NCI-H446 (cell line): ENCODE measurements at places on chromosomes 1 and 21.
A peak's percentile ranks its signal among the peaks of the same experiment; 100 is the strongest.

- DNase-seq, result no peak
Observed at GRCh38 chr1:117104986-117105385, 16.6 kb downstream of the TRIM45 start.

DNA sequence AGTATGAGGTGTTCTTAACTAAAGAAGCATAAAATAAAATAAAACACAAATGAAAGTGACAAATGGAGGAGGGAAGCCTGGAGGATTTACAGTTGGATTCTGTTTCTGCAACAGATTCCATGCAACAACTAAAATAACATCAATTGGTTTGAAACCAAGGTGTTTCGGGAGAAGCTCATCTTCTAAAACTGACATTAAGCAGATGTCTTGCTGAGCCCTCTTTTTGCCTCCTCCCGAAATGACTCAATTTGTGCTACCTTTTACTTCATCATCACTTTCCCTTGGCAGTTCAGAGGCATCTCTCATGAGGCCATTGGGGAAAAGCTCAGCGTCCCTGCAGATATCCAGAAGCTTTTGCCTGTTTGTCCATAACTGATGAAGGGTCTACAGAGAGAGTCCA, 121.6 kb upstream of the ADAR start:
- DNase-seq, result no peak

- DNase-seq, result no peak
Observed at GRCh38 chr1:12496154-12496961, 121.7 kb downstream of the DHRS3 start.

GRCh38 chr1:220772846-220773245, 13.9 kb upstream of the MTARC1 start:
- no peak for DNase-seq

DNA sequence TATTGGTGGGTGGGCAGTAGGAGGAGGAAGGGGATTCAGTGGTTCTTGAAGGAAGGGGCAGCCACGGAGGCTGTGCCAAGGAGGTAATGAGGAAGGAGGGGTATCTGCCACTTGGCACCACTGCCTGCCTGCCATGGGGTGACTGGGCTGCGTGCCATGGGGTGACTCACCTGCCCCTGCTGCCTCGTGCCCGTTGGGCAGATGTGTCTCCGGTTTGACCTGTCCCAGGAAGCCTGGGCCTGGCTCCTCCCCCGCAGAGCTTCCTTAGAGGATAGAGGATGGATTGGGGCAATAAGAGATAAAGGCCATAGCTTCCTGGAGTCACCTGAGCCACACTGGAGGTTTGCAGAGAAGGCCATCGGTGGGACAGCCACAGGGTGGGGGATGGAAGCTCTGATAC, 1.7 kb downstream of the PADI3 start:
- no peak for DNase-seq

- DNase-seq, result peak; percentile 46
Observed at GRCh38 chr1:107936498-107937481, 28.2 kb downstream of the VAV3 start.

DNA sequence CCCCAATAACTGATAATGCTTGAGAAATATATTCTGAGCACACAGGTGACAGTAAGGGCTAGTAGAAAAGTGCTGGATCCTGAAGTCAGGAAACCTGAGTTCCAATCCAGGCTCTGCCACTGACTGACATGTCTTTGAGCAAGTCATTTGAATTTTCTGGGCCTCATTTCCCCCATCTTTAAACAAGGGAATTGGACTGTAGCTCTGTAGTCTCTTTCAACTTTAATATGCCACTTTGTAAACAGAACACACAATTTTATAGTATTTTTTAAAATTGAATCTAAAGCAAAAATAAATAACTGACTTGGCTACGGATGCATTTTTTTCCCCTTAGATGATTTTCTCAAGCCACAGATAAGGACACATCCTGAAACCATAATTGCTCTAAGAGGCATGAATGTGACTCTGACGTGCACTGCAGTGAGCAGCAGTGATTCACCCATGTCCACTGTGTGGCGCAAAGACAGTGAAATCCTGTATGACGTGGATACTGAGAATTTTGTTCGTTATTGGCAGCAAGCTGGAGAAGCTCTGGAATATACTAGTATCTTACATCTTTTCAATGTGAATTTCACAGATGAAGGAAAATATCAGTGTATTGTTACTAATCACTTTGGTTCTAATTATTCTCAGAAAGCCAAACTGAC, 37.0 kb downstream of the LRIG2 start:
- no peak for DNase-seq

DNA sequence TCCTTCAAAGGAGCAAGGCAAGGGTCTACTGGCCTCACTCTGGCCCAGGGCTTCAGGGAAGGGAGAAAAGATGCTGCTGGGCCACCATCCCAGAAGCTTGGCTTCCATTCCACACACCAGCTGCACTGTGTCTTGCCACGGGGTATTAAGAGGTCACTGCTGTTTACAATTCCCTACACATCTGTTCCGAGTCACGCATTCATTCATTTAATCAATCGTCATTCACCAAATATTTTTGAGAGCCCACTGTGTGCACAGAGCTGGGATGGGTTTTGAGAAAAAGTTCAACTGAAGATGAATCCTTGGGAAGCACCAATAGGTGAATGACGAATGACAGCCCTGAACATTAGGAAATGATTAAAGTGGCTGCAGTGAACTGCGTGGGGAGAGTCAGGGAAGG, 101.7 kb downstream of the NAV1 start:
- no peak for DNase-seq

GRCh38 chr1:47813970-47814369, 183.2 kb downstream of the TRABD2B start:
- no peak for DNase-seq

DNA sequence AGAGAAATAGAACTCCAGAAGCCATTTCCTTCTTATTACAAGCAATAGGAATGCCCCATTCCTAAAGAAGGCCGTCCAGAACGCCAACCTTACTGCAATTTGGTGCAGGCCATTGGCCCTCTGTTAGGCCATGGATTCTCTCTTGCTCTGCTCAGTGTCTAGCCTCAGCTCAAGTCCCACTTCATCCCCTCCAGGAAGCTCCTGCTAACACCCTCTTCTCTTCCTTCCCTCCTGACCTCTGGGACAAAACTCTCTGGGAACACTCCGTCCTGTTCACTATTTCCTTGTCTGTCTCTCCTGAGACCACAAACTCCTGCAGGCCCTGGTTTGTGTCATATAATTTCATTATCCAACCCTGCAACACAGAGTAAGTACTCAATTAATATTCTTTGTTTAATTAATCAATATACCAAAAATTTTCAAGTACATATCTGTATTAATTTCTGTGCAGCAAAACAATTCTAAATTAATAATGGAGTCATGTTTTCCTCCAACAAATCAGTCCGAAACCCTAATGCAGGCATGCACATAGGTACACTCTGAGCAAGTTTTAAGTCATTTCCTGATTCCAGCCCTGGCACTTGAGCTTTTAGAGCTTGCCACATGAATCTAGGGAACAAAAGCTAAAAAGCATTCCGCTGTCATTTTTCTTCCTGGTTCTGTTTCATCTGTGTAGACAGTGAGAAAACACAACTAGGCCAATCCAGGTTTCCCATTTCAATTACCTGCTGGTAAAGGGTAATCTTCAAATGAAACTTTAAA, 245.3 kb downstream of the SETD4 start:
- DNase-seq, result no peak

GRCh38 chr1:228894442-228894989, 159.2 kb downstream of the RHOU start:
- DNase-seq, result no peak

GRCh38 chr21:45873418-45873817, 108.2 kb upstream of the COL6A1 start:
- no peak for DNase-seq

DNA sequence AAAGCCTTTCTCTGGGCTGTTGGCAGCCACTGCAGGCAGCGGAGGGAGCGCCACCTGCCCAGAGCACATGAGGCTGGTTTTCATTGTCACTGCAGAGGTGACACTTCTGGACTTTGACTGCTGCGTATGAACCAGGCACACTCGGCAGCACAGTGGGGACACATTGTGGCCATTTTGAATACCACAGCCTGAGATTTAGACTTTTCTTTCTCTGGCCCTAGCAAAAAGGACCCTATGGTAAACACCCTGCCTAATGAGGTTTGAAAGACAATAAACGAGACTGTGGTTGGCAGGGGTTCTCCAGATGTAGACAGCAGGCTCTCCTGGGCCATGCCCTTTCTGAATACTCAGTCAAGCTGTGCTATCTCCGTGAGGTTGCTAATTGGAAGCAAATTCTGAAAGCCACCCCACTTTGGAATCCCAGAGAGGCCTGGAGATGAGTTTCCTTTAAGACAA, 12.0 kb upstream of the KCNE2 start:
- DNase-seq, result peak; percentile 67

GRCh38 chr1:16117369-16117768, 38.5 kb downstream of the EPHA2 start:
- no peak for DNase-seq

GRCh38 chr21:36627242-36627641, 71.7 kb upstream of the SIM2 start:
- no peak for DNase-seq

GRCh38 chr1:17891205-17892110, 136.3 kb downstream of the ACTL8 start:
- DNase-seq, result no peak

DNA sequence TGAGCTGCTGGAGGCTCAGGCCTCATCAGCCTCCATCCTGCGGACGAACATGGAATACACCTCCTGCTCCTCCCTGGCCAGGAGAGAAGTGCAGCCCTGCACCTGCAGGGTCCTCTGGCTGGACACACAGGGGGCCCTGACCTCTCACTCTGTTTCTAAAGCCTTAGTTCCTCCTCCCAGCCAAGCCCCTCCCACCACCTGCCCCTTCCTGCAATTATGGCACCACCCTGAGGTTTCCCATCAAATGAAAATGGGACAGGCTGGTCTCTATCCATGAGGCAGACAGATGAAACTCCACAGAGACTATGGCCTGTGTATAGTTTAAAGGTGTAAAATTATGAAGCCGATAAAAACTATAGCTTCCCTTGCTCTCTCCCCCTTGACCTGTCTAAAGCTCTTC, 42.6 kb downstream of the CACNA1S start:
- no peak for DNase-seq

DNA sequence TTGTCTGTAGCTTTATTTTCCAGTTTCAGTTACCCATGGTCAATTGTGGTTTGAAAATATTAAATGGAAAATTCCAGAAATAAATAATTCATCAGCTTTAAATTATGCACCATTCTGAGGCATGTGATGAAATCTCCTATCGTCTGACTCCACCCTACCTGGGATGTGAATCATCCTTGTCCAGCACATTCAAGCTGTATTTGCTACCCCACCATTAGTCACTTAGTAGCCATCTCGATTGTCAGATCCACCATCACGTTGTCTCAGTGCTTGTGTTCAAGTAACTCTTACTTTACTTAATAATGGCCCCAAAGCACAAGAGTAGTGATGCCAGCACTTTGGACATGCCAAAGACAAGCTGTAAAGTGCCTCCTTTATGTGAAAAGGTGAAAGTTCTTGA, 4.0 kb downstream of the STPG1 start:
- DNase-seq, result no peak

GRCh38 chr1:155871390-155871789, 12.0 kb downstream of the SYT11 start:
- DNase-seq, result peak; percentile 82

GRCh38 chr1:112717263-112717873, 2.2 kb upstream of the PPM1J start:
- DNase-seq, result no peak

DNA sequence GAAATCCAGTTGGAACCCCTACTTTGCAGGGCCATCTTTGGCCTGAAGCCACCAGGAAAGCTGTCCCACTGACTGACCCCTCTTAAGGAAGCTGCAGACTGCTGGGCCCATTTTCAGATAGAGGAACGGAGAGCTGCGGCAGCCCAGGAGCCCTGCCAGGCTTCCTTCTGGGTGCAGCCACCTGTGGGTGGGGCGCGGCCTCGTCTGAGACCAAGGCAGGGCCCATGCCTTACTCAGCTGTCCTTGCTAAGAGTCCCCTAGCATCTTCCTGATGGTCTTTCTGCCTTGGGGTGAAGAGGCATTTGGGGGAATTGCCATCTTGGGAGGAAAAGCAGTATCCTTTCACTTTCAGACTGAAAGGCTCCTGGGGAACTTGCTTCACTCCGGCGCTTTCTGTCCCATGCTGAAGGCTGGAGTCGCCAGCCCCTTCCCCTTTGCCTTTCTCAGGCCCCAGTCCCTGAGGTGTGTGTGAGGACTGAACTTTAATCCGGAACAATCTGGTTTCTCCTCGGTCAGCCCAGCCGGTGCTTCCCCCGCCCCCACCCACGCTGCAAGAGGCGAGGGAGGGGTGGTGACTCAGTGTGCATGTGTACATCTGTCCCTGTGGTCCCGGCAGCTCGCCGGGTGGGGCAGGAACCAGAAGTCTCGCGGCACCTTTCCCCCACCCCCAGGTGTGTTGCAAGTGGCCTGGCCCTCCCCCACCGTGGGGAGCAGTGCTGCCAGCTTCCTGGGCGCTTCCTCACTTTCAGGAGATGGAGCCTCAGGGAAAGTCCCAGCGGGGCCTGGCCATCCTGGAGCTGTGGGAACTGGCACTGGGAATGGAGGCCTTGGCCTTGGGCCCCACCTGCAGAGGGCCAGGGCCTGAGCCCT, 5.1 kb downstream of the ZC3H12A start:
- no peak for DNase-seq

DNA sequence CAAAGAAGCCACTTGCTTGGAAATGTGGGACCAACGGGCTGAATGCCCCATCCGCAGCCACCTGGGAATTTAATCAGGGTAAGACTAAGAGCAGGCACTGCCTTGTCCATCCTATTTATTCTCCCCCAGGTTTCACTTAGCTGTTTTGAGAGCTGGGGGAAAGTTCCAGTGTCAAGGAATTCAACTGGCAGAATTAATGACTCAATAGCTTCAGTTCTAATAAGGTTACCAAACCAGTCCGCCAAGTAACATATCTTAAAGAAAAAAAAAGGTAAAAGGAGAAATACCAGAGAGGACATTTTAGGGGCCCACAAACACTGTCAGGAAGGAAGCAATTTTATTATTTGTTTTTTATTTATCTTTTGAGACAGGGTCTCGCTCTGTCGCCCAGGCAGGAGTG, 157.6 kb upstream of the SOD1 start:
- DNase-seq, result no peak
